ENCODE measurements at places on chromosomes 12 and 14.

DNA sequence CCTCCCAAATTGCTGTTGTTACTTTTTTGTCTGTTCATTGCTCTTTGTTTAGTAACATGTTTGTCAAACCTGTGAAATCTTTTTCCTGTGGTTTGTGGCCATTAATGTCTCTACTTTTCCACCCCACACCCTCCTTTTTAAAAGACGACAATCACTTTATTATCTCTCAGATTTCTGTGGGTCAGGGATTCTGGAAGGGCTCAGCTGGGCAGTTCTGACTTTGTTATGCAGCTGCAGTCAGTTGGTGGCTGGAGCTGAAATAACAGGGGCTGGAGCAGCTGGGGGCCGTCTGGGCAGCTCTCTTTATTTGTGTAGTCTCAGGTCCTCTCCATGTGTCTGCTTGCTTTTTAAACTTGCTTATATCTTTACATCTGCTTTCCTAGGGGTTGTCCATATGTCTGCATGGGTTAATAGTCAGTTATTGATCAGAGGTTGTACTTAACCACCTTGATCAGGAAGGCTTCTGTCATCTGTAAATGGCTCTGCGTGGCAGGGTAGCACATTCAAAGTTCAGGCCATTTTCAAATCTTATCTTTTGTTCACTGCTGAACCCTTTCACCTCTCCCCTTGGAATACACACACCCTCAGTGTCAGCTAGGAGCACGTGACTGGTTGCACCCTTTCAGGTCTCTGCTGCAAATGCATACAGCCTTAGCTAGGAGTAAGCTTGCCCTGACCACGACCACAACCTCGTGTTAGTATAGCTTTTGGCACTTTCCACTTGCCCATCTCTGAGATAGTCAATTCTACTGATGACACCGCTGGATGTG lies 27.9 kb downstream of the BORCS5 start:
- DNase-seq = no peak

GRCh38 chr14:35297706-35298105 lies 5.5 kb downstream of the PSMA6 start:
- no peak for DNase-seq

GRCh38 chr14:100062590-100062989 lies 2.6 kb upstream of the EVL start:
- peak; percentile 49 for DNase-seq

GRCh38 chr14:62491146-62491545 lies 554.1 kb downstream of the KCNH5 start:
- DNase-seq = no peak

DNA sequence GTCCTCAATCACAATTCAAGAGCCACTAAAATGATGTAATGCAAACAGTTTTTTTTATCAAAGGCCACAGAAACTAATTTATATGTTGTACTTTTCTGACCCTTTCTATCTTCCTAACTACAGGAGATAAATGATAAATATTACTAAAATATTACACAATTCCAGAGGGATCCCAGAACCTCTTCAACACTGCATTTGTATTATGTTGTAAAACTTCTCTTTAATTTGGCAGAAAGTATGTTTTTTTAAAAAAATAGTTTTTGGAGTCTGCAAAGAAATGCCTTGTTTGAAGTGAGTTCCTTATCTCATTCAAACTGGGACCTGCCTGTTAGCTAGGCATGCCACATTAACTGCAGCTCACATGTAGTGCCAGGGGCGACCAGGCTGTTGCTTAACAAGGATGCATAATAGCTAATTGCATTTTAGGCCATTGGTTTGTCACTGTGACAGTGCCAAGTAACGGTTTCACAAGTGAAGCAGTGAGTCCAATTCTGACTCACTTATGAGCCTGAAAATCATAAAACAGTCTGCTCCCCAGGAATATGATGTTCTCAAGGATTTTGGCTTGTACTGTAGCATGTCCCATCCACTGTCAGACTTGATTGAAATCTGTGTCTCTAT lies 266.9 kb downstream of the KTN1 start:
- no peak for DNase-seq

DNA sequence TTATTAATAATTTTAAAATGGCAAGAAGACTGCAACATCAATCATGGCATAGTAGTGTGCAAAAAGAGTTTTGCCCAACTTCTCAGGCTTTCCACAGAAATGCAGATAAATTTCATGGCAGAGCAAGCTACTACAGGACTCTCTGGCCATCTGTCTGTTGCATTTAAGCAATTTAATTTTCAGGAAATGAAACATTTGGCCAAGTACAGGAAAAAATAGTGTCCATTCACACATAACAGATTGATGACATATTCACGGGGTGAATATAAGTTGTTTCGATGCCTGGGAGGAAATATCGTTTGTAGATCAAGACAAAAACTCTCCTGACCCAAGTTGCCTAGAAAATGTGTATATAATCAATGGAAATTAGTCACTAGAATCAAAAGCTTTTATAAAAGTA lies 324.0 kb downstream of the PRKD1 start:
- no peak for DNase-seq

GRCh38 chr12:9745199-9745598 lies 12.3 kb upstream of the CLECL1 start:
- DNase-seq = no peak

DNA sequence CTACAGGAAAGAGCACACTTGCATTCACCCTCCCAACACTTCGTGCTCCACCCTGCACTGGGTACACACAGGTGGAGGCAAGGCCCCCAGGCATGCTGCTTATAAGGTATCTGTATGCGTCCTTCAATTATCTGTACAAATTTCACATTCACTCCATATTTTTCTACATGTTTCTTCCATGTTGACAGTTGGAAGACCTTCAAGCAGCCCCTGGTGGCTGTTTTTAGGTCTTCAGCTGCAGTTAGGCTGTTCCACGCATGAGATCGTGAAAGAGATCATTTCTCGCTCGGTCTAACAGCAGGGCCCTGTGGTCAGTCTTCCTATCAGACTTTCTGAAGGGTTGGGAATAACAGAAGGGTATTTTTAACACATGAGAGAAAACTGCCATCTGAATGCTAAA lies 47.1 kb downstream of the PLXNC1 start:
- DNase-seq = no peak

DNA sequence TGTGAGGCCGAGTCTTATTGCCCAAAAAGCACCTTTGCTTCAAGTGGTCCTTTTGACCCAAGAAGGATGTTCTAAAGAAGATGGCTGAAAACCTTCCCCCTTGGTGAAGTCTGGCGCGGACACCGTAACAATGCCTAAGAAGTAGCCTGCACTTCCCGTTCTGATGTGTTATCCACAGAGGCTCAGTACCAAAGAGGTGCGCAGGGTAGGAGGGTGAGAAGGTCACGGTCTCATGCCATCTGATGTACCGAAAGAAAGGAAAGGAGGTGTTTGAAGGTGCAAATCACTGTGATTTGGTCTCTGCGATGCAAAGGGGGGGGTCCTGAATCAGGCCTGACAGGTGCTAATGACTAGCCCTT lies 9.9 kb downstream of the PEBP1 start:
- DNase-seq = no peak

GRCh38 chr14:75941030-75941429 lies 40.8 kb downstream of the TGFB3 start:
- DNase-seq = no peak

GRCh38 chr12:33587354-33587753 lies 147.7 kb upstream of the SYT10 start:
- no peak for DNase-seq
